ENCODE measurements at places on chromosomes 7 and 10. TPM values are rescaled to one million over a fixed set of nuclear protein-coding genes. Genes with fewer than 3 reads are reported as not detected.

SPAG6 gene
- not detected for total RNA-seq

GRCh38 chr7:1931256-1931950 lies 261.3 kb downstream of the ELFN1 start:
- H3K4me3 ChIP-seq, result no peak overlapping the region
- no peak overlapping the region for H3K27ac ChIP-seq
- H3K27me3 ChIP-seq, result peaks cover 11% of the 10 kb centered on the region
- H3K4me1 ChIP-seq, result peaks cover 21% of the 10 kb centered on the region
- no peak for DNase-seq

KLF14 gene
- not detected for total RNA-seq

GRCh38 chr7:54860003-54860775 lies 101.2 kb upstream of the SEC61G start:
- DNase-seq, result no peak
- H3K36me3 ChIP-seq, result no peaks in the 10 kb centered on the region
- H3K4me1 ChIP-seq, result peaks cover 14% of the 10 kb centered on the region

NRAP gene
- not detected for total RNA-seq

EFCAB10 gene
- total RNA-seq, result not detected

DNA sequence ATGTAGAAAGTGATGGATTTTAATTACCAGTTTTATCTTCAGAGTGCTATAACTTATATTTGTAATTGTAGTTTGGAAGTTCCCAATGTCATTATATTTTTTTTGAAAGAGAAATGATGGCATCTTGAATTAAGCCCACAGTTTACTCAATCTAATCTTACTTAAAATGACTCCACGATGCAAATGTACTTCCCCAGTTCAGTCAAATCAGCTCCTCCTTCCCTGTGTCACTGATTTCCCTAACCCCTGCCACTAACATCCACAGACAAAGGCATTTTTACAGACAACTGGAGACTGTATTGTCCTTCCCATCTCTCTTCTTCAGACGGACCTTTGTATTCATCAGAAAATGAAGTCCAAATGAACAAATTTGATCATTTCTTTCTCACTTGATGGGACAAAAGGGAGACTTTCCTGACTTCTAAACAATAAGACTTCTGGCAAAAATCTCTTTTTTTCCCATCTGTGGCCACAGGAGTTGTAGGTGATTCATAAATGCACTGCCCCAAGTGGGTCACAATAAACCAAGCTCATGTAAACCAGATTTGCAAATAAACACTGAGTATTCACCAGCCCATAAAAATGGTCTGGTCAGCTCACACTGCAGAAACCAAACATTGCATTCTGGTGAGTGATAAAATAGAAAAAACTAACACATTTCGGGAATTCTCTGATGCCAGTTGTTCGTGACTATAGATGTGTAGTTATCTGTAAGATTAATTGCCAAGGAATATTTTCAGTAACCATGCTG lies 162.9 kb downstream of the FANK1 start:
- H3K4me1 ChIP-seq, result peaks cover 27% of the 10 kb centered on the region
- peak overlapping the region; percentile 78 for H3K27ac ChIP-seq
- no peak for DNase-seq
- peak overlapping the region; percentile 21 for H3K4me3 ChIP-seq
- H3K36me3 ChIP-seq, result peaks cover 5% of the 10 kb centered on the region

DNA sequence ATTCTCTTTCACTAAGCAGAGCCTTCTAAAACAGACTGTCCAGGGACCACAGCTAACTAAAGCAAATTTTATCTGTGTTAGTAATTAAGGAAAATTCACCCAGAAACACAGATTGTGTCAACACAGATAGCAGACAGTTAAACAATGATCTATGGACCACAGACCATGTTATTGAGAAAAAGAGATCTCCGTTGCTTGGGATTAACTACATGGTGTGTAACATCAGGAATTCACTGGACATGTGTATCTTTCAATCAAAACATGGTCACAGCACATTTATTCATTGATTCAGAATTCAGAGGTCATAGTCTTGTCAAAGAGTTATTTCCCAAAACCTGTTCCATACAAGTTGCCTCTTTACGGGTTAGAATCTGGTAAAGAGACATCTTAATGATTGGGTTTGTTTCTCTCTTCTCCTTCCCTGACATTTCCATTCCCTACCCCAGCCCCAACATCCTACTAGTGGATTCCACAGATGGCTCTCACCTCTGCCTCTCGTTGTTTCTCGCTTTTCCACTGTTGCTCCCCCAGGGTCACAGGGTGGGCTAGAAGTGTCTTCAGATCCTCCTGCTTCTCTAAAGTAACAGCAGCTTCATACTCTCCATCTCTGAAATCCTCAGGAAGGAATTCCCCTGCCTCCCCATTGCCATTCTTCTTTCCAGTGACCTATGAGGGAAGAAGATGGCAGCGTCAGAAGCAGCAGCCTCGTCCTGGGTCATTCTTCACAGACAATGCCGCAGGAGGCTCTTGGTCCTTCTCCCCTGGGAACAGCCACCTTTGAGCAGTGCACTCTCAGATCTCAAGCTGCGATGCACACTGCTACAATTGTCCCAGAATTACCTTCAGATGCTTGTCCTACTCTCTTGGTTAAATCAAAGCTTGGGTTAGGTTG lies 958 bp downstream of the ANKRD1 start:
- no peaks in the 10 kb centered on the region for H3K36me3 ChIP-seq
- H3K27me3 ChIP-seq, result peaks cover 17% of the 10 kb centered on the region
- no peak overlapping the region for H3K4me3 ChIP-seq
- H3K4me1 ChIP-seq, result no peaks in the 10 kb centered on the region
- H3K27ac ChIP-seq, result no peak overlapping the region

DNA sequence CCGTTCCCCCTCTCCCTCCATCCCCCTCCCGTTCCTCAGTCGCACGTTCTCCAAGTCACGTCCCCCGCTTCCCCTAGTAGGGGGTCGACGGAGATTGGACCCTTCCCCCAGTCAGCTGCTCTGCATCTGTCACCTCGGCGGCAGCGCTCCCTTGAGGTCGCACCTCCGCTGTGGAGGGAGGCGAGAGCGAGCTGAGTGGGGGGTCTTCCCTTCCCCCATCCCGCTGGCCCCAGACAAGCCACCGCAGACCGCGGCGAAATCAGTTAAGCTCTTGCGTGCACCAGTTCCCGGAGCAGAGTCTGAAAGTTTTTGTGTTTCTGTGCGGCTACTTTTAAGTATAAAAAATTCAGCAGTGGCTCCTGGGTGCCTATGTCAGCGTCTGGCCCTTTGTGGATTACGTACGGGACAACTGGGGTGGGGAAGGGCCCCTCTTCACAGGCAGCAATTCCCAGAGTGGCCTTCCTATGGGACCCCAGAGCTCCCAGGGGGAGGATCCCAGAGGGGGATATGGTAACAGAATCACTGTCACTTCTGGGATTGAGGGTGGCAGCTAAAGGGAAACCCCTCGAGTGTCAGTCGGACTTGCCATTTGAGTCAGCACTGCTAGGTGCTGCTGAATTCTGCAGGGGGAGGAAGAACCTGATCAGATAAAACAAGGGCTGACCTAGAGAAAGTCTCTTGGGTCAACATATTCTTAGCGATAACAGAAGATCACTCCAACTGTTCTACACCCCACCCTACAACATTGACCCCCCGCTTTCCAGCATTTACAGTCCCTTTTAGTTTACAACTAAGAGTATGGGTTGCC lies 12.5 kb upstream of the DDIT4 start:
- H3K4me1 ChIP-seq, result peaks cover 29% of the 10 kb centered on the region
- peak; percentile 33 for DNase-seq
- H3K36me3 ChIP-seq, result no peaks in the 10 kb centered on the region

KAZALD1 gene
- total RNA-seq, result 0.59 TPM

DNA sequence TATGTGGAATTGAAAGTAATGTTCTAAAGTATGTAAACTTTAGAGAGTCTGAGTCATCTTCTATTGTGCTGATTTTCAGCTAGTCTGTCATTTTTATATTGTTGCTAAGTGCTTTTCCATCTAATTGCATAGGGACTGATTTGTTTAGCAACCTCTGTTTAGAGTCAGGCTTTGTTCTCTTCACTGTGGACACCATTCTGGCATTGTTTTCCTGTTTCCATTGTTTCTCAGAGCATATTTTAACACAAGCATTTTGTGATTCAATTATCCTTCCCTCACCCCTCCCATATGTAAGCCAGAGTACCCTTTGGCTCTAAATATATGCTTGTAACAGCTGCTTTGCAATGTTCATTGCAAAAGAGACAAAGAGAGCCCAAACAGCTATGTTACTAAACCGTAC lies 748.4 kb upstream of the PHF14 start:
- peak overlapping the region; percentile 92 for H3K27ac ChIP-seq
- DNase-seq, result no peak
- H3K4me1 ChIP-seq, result peaks cover 16% of the 10 kb centered on the region
- no peaks in the 10 kb centered on the region for H3K27me3 ChIP-seq
- peak overlapping the region; percentile 8 for H3K4me3 ChIP-seq

H2BK1 gene
- total RNA-seq, result not detected

- no peak overlapping the region for H3K4me3 ChIP-seq
- peaks cover 1% of the 10 kb centered on the region for H3K36me3 ChIP-seq
- peaks cover 6% of the 10 kb centered on the region for H3K27me3 ChIP-seq
- H3K4me1 ChIP-seq, result peaks cover 16% of the 10 kb centered on the region
- DNase-seq, result no peak
- no peak overlapping the region for H3K27ac ChIP-seq
Observed at GRCh38 chr7:24729365-24730017, 27.8 kb downstream of the GSDME start.

GRCh38 chr7:105614341-105614840 lies 33.1 kb upstream of the EFCAB10 start:
- no peak overlapping the region for H3K4me3 ChIP-seq
- no peaks in the 10 kb centered on the region for H3K4me1 ChIP-seq
- peak overlapping the region; percentile 0 for H3K27ac ChIP-seq

- no peak for DNase-seq
- H3K4me1 ChIP-seq, result no peaks in the 10 kb centered on the region
- H3K4me3 ChIP-seq, result no peak overlapping the region
- H3K27me3 ChIP-seq, result no peaks in the 10 kb centered on the region
Observed at GRCh38 chr10:94016727-94017714, 23.3 kb downstream of the PLCE1 start.

ANKRD30A gene
- not detected for total RNA-seq

BLNK gene
- total RNA-seq, result not detected

- peaks cover 4% of the 10 kb centered on the region for H3K27me3 ChIP-seq
- no peaks in the 10 kb centered on the region for H3K36me3 ChIP-seq
- peak overlapping the region; percentile 48 for H3K4me3 ChIP-seq
- H3K27ac ChIP-seq, result peak overlapping the region; percentile 48
Observed at GRCh38 chr7:1368184-1368681, 91.0 kb downstream of the MICALL2 start.

- no peak for DNase-seq
- no peaks in the 10 kb centered on the region for H3K4me1 ChIP-seq
- no peak overlapping the region for H3K4me3 ChIP-seq
- H3K27me3 ChIP-seq, result no peaks in the 10 kb centered on the region
- H3K36me3 ChIP-seq, result no peaks in the 10 kb centered on the region
Observed at GRCh38 chr7:140877249-140877524, 47.5 kb downstream of the BRAF start.

- no peak for DNase-seq
- no peaks in the 10 kb centered on the region for H3K27me3 ChIP-seq
- no peak overlapping the region for H3K4me3 ChIP-seq
Observed at GRCh38 chr10:72126184-72126871, 38.0 kb upstream of the SPOCK2 start.

DNA sequence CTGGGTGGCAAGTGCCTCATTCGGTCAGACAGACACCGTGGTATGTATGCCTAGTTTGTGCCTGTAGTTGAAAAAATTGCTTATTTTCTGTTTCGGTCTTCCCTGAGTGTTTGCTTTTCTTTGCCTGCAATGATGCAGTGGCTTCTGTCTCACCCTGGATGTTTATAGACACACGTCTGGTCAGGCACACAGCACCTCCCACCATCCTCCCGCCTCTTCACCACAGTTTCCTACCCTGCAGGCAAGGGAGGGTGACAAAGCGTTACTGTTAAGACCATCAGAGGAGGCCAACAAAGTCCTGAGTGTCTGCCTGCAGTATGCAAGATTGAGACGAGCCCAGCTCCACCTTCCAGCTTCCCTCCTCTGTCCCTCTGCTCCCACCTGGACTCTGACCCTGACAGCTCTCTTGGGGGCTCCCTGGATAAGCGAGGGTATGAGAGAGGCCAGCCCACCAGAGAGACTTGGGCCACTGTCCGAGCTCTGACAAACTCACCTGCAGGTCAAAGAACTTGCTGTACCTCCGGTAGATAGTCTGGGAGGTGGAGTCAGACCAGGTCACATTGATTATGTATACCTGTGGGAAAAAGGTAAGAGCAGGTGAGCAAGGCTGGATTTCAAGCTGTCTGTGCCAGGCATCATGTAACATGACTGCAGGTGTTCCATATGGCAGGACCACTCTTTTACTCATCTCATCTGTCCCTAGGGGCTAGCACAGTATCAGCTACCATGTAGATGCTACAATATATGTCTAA lies 54.4 kb downstream of the SH3PXD2A start:
- peaks cover 5% of the 10 kb centered on the region for H3K36me3 ChIP-seq
- peaks cover 22% of the 10 kb centered on the region for H3K4me1 ChIP-seq
- H3K4me3 ChIP-seq, result no peak overlapping the region
- peak overlapping the region; percentile 22 for H3K27ac ChIP-seq

- H3K27me3 ChIP-seq, result no peaks in the 10 kb centered on the region
- H3K36me3 ChIP-seq, result peaks cover 18% of the 10 kb centered on the region
- H3K4me3 ChIP-seq, result no peak overlapping the region
- no peak overlapping the region for H3K27ac ChIP-seq
- no peak for DNase-seq
Observed at GRCh38 chr10:80110986-80111385, 21.5 kb upstream of the PLAC9 start.

GFRA1 gene
- total RNA-seq, result 347 TPM

GRCh38 chr7:92088266-92088665 lies 46.0 kb downstream of the CYP51A1 start:
- no peak for DNase-seq
- H3K36me3 ChIP-seq, result peaks cover 12% of the 10 kb centered on the region
- H3K4me1 ChIP-seq, result no peaks in the 10 kb centered on the region

GRCh38 chr7:157651366-157652160 lies 314.8 kb downstream of the DNAJB6 start:
- no peak overlapping the region for H3K27ac ChIP-seq
- H3K27me3 ChIP-seq, result peaks cover 4% of the 10 kb centered on the region
- H3K4me1 ChIP-seq, result no peaks in the 10 kb centered on the region
- DNase-seq, result no peak
- H3K4me3 ChIP-seq, result no peak overlapping the region

ADAM22 gene
- 91.9 TPM for total RNA-seq

DNA sequence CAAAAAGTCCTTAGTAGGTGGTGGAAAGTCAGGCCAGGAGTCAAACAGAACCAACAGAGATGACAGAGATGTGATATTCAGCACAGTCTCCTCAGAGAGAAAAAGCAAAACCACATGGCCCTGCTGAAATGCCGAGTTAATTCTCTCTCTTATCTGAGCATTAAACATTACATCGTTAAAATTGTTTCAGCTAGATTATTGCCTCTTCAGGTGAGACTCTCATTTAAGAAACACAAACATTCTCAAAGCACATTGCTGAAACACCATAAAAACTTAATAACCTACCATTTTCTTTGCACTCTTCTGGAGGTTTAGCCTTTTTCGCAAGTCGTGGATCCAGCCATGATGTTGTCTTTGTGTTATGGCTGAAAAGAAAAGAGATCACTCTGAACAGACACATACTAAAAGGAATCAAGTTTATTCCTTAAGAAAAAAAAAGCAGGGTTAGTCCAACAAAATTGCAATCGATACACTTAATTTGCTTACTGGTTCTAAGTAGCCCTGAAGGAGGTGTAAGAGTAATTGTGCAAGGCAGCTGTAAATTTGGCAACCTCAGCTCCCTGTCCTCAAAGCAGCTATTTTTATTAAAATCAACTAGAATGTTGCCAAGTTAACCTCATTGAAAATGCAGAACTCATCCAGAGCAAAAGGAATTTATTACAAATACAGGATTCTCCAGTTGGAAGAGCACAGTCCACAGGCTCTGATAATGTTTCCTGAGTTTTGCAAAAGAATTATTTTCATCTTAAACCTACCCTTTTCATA lies 691.1 kb downstream of the PHTF2 start:
- H3K27ac ChIP-seq, result no peak overlapping the region
- no peak overlapping the region for H3K4me3 ChIP-seq
- DNase-seq, result no peak
- H3K4me1 ChIP-seq, result peaks cover 2% of the 10 kb centered on the region
- no peaks in the 10 kb centered on the region for H3K36me3 ChIP-seq

PRR15 gene
- total RNA-seq, result not detected

All from glutamatergic neuron (in vitro differentiated cells).